ENCODE measurements at places on chromosomes 16 and 17.

- DNase-seq, result peak; percentile 68
Observed at GRCh38 chr17:45132572-45133463, 503 bp upstream of the PLCD3 start.

GRCh38 chr16:87685405-87685755 lies 80.4 kb downstream of the KLHDC4 start:
- DNase-seq, result no peak

DNA sequence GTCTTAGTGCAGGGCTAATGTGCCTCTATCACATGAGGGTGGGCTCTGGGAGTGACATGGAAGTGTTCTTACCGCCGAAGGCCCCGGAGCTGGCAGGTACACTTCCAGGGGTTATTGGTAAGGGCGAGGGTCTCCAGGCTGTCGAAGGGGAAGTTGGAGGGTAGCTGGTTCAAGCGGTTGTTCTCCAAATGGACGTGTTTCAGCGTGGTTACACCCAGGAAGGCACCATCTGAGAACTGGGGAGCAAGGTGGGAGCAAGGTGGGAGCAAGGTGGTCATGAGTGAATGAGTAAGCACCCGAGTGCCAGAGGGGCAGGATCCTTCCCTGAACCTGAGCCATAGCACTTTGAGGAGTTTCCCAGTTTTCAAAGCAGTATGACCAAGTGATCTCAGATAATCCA lies 3.0 kb downstream of the CHAD start:
- no peak for DNase-seq

DNA sequence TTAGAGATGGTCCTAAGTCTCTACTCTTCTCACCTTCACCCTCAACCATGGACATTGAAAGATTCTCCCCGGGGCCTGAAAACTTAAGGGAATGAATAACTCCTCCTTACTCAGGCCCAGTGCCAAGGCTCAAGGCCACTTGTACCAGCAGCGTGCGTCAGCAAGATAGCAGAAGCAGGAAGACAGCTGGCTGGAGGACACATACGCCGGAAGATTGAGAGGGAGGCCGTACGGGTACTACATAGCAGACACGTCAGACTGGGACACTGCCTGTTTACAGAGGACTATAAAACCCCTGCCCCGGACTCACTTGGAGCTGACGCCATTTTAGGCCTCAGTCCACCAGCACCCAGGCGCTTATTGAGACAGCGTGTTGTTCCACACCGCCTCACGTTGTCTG lies 75.8 kb upstream of the MED13 start:
- DNase-seq, result no peak

DNA sequence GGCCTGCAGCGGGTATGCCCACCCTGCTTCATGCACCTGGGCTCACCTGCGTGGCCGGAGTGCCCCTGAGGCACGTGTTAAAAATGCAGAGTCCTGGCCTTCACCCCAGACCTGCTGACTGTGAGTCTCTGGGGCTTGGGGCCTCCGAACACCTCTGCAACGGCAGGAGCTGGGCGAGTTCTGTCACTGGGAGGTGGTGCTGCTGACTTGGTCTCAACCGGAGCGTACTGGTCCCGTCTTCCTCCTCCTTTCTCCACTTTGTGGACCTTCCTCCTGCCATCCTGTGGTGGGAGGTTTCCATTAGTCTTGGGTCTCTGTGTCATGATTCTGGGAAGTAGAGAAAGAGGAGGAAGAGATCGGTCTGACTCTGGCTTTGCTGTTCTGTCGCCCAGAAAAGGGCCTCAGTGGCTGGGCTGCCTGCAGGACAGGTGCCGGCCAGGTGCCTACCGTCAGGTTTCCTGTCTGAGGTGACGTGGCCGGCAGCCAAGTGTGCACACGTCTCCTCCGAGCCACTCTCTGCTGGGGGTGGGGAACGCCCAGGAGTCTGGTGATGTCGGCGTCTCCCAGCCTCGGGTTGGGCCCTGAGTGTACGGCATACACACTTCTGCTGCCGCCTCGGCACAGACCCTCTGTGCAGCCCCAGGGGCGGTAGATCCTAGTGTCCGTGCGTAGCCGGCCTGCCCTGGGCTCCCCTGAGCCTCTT lies 6.9 kb downstream of the TSC2 start:
- no peak for DNase-seq

- no peak for DNase-seq
Observed at GRCh38 chr16:17945080-17945601, 391.4 kb downstream of the NPIPA8 start.

- DNase-seq, result no peak
Observed at GRCh38 chr16:1283296-1283695, 26.1 kb upstream of the UBE2I start.

DNA sequence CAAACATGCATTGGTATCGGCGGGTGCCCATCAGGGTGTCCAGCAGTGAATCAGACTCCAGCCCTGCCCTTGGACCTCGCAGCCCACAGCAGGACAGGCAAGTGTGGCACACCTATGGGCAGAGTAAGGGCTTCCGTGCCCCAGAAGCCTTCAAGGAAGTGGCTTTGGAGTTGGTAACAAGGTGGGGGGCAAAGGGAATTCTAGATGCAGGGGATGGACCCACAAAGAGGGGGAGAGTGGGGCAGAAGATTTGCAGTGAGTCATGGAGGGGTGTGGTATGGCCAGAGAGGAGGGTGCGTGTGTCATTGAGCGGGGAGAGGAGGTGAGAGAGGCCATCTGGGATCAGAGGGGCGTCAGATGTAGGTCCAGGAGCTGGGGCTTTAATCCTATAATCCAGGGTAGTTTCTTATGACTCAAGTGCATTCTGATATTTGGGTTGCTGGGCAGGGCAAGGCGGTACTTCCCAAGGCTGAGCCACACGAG lies 8.5 kb upstream of the SPNS2 start:
- DNase-seq, result no peak

DNA sequence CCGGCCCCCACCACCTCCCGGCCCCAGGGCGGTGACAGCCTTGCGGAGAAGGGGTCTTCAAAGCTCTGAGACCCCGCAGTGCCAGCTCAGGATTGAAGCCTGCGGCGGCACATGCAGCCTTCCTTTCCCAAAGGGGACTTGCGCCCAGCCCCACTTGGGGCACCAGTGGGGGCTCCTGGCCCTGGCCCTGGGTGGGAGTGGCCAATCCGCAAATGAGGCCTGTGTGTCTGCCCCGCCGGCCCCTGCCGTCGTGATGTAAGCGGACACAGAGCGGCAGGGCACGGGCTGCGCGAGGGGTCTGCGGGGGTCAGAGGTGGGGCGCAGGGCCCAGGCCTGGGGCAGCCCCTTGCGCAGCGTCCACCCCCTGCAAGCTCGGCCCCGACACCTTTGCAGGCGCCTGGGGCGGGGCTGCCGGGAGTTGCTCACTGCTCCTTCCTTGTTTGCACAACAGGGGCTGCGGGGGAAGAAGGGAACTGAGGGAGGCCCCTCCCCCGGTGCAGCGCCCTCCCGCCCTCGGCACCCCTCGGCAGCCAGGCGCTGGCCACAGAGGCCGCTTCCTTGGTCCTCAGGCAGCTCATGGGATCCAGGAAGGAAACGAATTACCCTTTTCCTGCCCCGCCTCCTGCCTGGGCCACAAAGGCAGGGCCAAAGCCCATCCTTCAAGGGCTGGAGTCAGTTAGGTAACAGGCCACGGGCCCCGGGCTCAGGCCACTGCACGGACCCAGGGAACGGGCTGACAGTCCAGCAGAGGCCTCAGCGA lies 2.9 kb downstream of the SLC16A3 start:
- DNase-seq, result no peak

GRCh38 chr16:21964353-21964752 lies 11.2 kb downstream of the UQCRC2 start:
- no peak for DNase-seq

DNA sequence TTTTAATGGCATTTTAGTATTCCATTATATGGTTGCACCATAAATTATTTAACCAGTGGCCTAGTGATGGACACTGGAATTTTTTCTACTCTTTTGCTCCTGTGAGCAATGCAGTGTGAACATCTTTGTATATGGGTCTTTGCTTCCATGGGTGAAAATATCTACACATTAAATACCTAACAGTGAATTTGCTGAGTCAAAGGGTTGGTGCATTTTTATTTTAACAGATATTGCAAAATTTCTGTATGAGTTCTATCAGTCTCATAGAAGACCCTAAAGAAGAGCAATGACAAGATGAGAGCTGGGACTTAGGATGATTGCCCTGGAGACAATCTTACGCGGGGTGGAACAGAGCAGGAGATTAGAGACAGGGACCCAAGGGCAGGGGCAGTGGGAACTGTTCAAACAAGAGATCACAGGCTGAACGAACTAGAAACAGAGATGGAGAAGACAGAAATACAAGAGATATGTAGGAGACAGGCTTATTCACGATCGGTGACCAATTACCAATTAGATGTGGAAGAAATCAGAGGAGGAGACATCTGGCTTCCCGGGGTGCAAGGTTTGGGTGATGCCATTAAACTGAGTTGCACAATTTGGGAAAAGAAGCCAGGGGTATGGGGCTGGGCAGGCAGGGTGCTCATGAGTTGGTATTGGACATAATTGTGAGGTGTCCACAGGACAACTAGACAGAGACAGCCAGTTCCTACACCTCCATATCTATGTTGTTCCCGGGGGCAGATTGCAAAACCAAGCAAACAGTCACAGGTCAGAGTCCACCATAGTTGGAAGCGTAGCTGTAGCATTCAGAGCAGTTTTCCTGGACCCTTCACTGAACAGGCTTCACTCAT lies 39.9 kb upstream of the LONP2 start:
- DNase-seq, result no peak

DNA sequence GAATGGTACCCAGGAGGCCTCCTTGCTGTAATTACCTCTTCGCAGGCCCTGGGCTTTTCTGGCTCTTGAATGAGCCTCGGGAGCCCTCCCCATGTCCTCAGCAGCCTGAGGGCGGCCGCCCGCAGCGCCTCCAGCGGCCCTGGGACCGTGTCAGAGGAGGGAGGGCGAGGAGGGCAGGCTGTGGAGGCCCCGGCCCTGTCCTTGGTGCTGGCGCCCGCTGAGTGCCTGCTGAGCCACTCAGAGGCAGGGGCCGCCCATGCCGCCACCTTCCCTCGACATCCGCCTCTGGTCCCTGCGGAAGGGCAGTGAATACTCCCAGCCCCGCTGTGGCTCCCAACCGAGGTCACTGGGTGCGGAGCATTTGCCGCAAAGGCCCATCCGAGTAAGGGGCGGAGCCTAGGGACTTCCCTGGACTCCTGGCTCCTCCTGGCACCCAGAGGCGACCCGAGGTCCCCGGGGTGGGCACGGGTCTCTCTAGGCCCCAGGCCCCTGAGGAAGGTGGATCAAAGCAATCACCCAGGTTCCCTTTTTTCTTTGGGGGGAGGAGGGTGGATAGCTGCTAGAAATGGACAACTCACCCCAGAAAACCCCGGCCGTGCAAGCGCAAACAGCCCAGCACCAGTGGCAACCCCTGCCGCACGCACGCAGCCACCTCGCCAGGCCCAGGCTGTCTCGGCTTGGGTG lies 2.8 kb downstream of the RBFOX3 start:
- DNase-seq, result no peak

DNA sequence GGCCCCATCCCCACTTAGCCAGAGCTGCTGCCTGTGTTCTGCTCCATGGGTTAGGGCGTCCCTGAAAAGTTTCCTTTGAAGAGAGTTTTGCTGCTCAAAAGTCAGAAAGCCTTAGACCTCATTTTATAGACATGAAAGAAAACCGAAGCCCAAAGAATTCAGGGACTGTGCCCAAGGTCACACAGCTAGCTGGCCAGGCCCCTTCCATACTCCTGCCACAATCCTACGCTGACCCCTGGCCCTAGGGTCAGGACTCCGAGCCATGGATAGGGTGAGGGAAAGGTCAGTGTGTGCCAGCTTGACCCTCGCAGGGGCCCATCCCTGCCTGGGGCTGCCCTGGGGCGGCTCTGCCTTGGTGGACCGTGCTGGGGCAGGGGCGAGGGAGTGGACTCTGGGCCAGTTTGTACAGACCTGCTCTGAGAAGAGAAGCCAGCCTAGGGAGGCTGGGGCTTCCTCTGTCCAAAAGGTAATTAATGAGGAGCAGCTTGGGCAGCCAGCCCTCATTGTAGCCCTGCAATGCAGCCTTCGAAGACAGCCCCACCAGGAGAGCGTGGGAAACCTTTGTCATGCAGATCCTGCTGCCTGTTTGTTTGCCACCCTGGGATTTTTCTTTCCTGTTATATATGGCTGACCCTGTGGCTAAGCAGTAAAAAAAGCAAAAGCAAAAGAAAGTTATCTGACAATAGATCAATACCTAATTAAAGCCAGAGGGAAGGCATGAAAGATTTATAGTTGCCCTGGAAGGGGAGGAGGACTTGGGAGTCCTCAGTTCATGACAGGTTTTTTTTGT lies 37.4 kb downstream of the RHBDL3 start:
- no peak for DNase-seq

DNA sequence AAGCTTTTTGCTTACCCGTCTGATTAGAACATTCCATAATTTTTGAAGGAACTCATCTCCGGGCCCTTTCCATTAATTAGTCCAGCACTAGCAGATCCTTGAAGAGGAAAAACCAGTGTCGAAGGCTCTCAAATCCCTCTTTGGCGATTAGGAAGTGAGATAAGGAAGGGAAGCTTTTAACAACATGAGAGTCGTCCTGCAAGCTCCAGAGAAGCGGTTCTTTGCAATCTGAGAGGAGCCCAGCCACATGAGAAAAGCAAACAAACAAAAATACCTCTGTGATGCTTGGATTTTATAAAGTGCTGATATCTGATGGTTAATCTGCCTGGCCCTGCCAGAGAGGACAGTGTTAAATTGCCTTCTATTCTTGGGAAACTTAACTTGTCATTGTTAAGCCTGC lies 339.8 kb upstream of the SALL1 start:
- DNase-seq, result no peak

- peak; percentile 41 for DNase-seq
Observed at GRCh38 chr17:75587675-75588595, at the start of gene MYO15B. Gene MYO15B, plus strand, starts transcription at chr17:75587800. Its CDS starts 258 bp downstream, at chr17:75588058.

GRCh38 chr17:51064061-51064735 lies 56.5 kb downstream of the SPAG9 start:
- no peak for DNase-seq

GRCh38 chr16:17850581-17851250 lies 380.0 kb upstream of the XYLT1 start:
- no peak for DNase-seq

GRCh38 chr16:24170407-24170806 lies 85.7 kb upstream of the CACNG3 start:
- no peak for DNase-seq

DNA sequence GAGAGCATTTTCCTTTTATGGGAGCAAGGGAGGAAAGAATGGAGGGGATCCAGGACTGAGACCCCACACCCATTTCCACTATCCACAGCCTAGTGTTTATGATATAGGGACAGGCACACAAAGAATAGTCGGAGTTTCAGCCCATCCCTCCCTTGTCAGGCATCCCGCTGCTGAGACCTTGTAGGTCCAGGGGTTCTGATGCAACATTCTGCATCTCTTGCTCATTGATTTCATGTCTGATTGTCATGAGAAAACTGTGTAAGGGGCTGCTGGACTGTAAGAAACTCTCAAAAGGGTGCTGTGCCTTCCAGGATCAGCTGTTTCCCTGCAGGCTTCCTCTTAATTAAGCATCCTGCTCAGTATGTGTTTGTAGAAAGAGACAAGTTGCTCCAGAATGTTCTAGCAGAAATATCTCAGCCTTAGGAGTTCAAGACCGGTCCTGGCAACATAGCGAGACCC lies 5.3 kb upstream of the POLR3E start:
- no peak for DNase-seq
